Inflammatory macrophage (primary cell): ENCODE measurements at places on chromosomes 16 and 17.

GRCh38 chr17:63538693-63539595 lies 11.3 kb upstream of the DCAF7 start:
- DNase-seq, result no peak

GRCh38 chr16:24027466-24027865 lies 191.7 kb downstream of the PRKCB start:
- DNase-seq, result no peak

- DNase-seq, result no peak
Measured at GRCh38 chr17:28740406-28741357, 3.1 kb upstream of the TRAF4 start.

DNA sequence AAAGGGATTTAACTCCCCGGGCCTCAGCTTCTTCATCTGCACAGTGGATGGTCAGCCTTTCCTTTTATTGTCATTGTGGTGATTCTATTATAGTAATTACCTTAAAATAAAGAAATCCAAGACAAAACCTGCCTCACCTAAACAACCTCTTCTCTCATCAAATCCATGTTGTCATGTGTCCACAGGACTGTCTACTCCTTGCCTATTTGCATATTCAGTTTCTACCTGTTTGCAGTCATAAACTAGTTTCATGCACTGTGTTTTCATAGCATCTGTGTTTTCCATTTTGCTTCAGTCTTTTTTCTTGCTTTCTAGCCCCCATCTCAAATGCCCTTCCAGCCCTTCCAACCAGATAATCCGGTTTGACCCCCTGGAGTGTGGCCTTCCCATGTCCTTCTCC lies 44.3 kb upstream of the CPNE2 start:
- DNase-seq, result no peak

DNA sequence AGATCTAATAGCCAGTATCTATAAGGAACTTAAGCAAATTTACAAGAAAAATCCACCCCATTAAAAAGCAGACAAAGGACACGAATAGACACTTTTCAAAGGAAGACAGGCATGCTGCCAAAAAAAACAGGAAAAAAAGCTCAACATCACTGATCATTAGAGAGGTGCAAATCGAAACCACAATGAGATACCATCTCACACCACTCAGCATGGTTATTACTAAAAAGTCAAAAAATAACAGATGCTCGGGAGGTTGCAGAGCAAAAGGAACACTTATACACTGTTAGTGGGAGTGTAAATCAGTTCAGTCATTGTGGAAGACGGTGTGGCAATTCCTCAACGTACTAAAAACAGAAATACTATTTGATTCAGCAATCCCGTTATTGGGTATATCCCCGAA lies 9.6 kb downstream of the STX8 start:
- no peak for DNase-seq

GRCh38 chr16:48279199-48279598 lies 31.9 kb upstream of the ABCC11 start:
- DNase-seq, result no peak

DNA sequence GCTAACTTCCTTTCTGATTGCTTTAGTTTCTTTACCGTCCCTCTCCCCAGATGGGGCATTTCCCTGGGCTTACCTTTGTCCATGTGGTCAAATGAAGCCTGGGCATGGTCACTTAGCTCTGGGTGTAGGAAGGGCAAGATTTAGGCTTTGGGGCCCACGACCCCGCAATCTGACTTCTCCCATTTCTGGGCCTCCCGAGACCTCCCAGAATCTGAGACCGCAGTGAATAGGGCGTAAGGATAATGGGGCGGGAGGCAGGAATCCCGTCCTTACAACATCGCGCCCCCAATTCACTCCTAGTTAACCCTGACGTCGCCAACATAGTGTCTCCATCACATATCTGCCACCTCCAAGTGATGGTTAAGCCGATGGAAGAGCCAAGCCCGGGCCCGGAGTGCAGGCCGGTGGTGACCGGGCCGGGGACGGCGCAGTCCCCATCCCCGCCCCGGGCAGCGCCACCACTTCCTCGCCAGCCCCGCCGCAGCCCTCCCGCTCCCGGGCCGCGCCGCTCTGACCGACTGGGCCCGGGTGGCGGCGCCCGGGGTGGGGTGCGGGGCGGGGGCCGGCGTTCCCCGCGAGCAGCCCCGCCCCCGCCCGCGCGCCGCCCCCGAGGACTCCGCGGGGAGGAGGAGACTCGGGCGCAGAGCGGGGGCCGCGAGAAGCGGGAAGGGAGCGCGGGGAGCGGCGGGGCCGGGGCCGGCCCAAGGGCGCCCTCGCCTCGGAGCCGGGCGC lies at the start of gene RHBDL3:
RHBDL3 (plus strand) TSS at position 641 of the 732 bp plus-strand sequence. CDS start 358 bp downstream, outside the sequence.
- DNase-seq, result no peak

- DNase-seq, result no peak
Measured at GRCh38 chr17:29295420-29295819, 1.5 kb upstream of the NUFIP2 start.

GRCh38 chr17:7328840-7329373 lies at the start of gene NEURL4:
NEURL4 (minus strand) TSS chr17:7329335; CDS start chr17:7329312, 23 bp downstream.
- DNase-seq, result no peak

- DNase-seq, result peak; percentile 48
Measured at GRCh38 chr16:56673921-56674320, 4.3 kb downstream of the MT1H start.

- peak; percentile 82 for DNase-seq
Measured at GRCh38 chr17:17150448-17150800, 55.7 kb downstream of the PLD6 start.
